Activated CD4-positive, alpha-beta memory T cell treated with anti-CD3 and anti-CD28 coated beads, Interleukin-2, amount 10 ng/mL, durations not matched to agents 7 days and 5 days (primary cell): ENCODE measurements at places on chromosomes 5 and 9.

- DNase-seq: no peak
These were observed 4.1 kb downstream of the CDO1 start for GRCh38 chr5:115812372-115812771.

- DNase-seq: peak; percentile 70
These were observed 53.0 kb downstream of the GADD45G start for GRCh38 chr9:89657765-89658164.

GRCh38 chr9:37010976-37011375 lies 23.1 kb downstream of the PAX5 start:
- DNase-seq: no peak

DNA sequence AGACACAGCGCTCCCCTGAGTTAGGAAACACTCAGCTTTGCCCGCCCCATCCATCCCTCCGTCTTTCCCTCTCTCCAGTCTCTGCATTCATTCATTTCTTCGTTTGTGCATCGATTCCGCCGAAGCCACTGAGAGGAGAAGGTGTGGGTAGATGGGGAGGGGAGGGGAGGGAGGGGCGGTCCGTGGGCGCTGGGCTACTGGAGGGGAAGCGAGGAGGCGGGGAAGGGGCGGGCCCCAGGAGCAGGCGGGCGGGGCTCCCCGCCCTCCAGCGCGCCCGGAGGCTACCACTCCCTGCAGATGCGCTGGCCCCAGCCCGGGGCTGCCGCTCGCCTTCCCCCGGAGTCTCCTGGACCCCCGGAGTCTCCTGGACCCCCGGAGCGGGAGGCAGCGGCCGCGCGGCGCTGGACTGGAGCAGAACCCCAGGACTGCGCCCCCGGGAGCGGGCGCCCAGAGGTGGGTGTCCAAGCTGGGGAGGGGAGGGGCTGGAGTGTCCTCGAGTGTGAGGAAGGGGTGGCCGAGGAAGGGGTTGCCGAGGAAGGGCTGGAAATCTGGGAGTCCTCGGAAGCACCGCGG lies 159.5 kb downstream of the C9orf152 start:
- peak; percentile 87 for DNase-seq
